ENCODE measurements at places on chromosomes 13 and 19. TPM values are rescaled to one million over a fixed set of nuclear protein-coding genes. Genes with fewer than 3 reads are reported as not detected.

GRCh38 chr13:98504371-98504963 is 72.4 kb downstream of the STK24 start:
- H3K4me1 ChIP-seq = peaks cover 57% of the 10 kb centered on the region
- peak overlapping the region; percentile 89 for H3K27ac ChIP-seq
- no peaks in the 10 kb centered on the region for H3K36me3 ChIP-seq
- H3K27me3 ChIP-seq = no peaks in the 10 kb centered on the region

GRCh38 chr19:1284979-1285736 is 515 bp upstream of the EFNA2 start:
- no peak for DNase-seq
- no peaks in the 10 kb centered on the region for H3K27me3 ChIP-seq

- H3K27me3 ChIP-seq = no peaks in the 10 kb centered on the region
- no peak overlapping the region for H3K4me3 ChIP-seq
- H3K27ac ChIP-seq = no peak overlapping the region
- DNase-seq = peak; percentile 15
- no peaks in the 10 kb centered on the region for H3K4me1 ChIP-seq
These were observed 18.6 kb downstream of the TMEM255B start for GRCh38 chr13:113777311-113778260.

- no peak overlapping the region for H3K27ac ChIP-seq
- no peak overlapping the region for H3K4me3 ChIP-seq
- no peaks in the 10 kb centered on the region for H3K27me3 ChIP-seq
- no peaks in the 10 kb centered on the region for H3K36me3 ChIP-seq
- peaks cover 21% of the 10 kb centered on the region for H3K4me1 ChIP-seq
These were observed 54.0 kb downstream of the ALOX5AP start for GRCh38 chr13:30789166-30789862.

DNA sequence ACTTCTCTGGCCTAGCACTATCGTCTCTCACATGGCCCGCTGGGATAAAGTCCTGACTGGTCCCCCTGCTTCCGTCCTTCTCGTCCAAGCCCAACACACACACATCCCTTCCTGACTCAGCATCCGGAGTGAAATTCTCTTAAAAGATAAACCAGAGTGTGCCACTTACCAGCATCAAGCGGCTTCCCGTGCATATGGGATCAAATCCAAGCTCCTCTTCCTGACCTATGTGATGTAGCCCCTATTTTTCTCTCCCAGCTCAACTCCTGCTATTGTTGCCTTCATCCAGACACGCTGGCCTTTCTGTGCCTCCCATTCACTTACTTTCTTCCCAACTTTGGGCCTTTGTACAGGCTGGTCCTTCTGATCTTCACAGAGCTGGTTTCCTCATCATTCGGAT is 530.4 kb downstream of the DIAPH3 start:
- no peak overlapping the region for H3K4me3 ChIP-seq
- no peak overlapping the region for H3K27ac ChIP-seq
- no peaks in the 10 kb centered on the region for H3K36me3 ChIP-seq
- H3K27me3 ChIP-seq = no peaks in the 10 kb centered on the region
- peaks cover 13% of the 10 kb centered on the region for H3K4me1 ChIP-seq

- no peak overlapping the region for H3K27ac ChIP-seq
- no peaks in the 10 kb centered on the region for H3K36me3 ChIP-seq
- H3K4me1 ChIP-seq = no peaks in the 10 kb centered on the region
- no peaks in the 10 kb centered on the region for H3K27me3 ChIP-seq
- no peak overlapping the region for H3K4me3 ChIP-seq
These were observed 42.0 kb downstream of the MRPL57 start for GRCh38 chr13:21218351-21219035.

DNA sequence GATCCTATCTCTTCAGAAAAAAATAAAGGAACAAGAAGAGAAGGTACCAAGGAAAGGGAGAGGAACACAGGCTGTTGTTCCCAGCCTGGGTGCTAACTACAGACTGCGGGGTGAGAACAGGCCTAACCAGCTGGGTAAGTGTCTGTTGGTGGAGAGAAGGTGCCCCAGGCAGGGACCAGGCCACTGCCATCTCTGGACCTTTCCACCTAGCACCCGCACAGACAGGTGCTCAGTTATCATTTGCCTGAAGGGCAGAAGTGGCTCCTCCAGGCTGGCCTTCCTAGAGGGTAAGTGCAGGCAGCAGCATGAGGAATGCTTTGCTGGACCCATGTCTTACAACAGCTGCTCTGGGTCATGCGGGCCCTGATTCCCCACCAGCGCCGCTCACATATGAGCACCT is 10.1 kb downstream of the DNMT1 start:
- no peaks in the 10 kb centered on the region for H3K36me3 ChIP-seq
- no peak overlapping the region for H3K4me3 ChIP-seq
- DNase-seq = no peak

DNA sequence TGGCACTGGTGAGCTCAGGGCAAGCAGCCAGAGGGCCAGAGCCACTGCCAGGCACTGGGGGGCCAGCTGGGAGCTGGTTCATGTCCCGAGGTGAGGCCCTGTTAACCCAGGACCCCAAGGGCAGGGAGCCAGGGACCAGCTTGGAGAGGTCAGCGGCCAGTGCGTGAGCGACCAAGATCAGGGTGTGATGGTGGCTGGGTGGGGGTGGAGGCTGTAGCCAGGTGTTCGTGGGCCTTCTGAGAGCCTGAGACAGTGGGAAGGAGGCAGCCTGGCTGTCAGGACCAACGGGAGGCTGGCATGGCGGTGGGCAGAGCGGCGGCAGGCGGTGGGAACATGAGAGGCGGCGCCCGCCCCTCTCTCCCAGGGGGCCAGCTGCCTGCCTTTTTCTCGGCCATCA is 8.1 kb upstream of the KPTN start:
- no peak overlapping the region for H3K27ac ChIP-seq
- H3K4me1 ChIP-seq = no peaks in the 10 kb centered on the region
- no peaks in the 10 kb centered on the region for H3K27me3 ChIP-seq
- peaks cover 43% of the 10 kb centered on the region for H3K36me3 ChIP-seq

GRCh38 chr19:41540041-41540695 is 35.8 kb upstream of the CEACAM21 start:
- H3K36me3 ChIP-seq = no peaks in the 10 kb centered on the region
- H3K27me3 ChIP-seq = no peaks in the 10 kb centered on the region
- no peak overlapping the region for H3K27ac ChIP-seq
- H3K4me3 ChIP-seq = no peak overlapping the region
- no peak for DNase-seq
- no peaks in the 10 kb centered on the region for H3K4me1 ChIP-seq

DNA sequence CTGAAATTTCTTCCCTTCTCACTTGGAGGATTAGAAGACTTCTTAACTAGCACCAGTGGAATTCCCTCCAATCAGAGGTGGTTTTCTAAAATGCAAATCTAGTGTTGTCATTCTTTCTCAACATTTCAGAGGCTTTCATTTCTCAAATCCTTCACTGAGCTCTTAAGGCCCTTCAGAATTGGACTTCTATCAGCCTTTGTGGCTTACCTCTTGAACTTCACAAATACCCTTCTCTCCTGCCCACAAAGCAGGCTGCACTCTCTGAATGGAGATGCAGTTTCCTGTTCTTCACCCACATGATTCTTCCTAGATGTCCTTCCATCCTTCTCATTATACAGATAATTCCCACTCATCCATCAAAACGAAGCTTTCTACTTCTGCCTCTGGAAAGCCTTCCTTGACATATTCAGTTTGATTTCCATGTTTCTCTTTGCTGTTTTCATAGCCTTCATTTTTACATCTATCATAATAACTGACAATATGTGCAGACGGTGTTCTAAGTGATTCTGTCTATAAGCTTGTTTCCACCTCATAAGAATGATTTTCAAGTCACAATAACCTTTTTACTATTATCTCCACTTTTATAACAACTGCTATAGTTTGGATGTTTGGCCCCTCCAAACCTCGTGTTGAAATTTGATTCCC is 123.1 kb upstream of the GPR12 start:
- H3K36me3 ChIP-seq = no peaks in the 10 kb centered on the region
- peaks cover 11% of the 10 kb centered on the region for H3K4me1 ChIP-seq
- no peak overlapping the region for H3K27ac ChIP-seq
- H3K27me3 ChIP-seq = no peaks in the 10 kb centered on the region
- H3K4me3 ChIP-seq = no peak overlapping the region

Gene PGLYRP2
- total RNA-seq = not detected

Gene PRR22
- 0.54 TPM for total RNA-seq

Gene RLN3
- total RNA-seq = not detected

Gene OR7C1
- total RNA-seq = not detected

Gene NKG7
- 0.54 TPM for total RNA-seq

Gene EML2
- 34.3 TPM for total RNA-seq

Gene TEX26
- not detected for total RNA-seq

Gene PLPPR3
- total RNA-seq = not detected

Gene ZIC5
- total RNA-seq = not detected

Gene ZNF345
- 8.4 TPM for total RNA-seq

Gene BCL2L12
- total RNA-seq = 6.9 TPM

Gene SYT5
- total RNA-seq = not detected

Gene MARCHF2
- 228 TPM for total RNA-seq

Gene CLC
- total RNA-seq = not detected

Measured in thyroid gland (tissue), 4 donors.